ENCODE measurements at places on chromosomes 4 and X.

GRCh38 chrX:11464836-11465463 is 171.7 kb downstream of the AMELX start:
- DNase-seq = no peak

- DNase-seq = no peak
These were observed 2.5 kb downstream of the AKAP4 start for GRCh38 chrX:50198348-50198747.

DNA sequence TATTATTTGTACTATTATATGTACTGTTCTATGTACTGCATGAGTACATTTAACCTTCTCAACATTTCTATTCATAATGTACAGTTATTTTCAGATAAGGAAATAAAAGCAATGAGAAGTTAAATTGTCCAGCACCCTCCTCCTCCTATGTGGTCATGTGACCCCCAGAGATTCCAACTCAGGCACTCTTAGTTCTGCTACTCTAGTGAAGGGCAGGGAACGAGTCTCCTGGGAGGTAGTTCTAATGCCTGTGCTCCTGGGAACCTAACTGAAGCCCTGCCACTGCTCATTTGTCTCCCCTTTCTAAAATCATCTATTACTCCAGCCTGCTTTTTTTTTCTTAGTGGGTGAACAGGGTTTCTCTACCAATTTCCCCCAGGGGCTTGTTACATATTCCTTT is 105.9 kb upstream of the GPRIN3 start:
- DNase-seq = no peak

DNA sequence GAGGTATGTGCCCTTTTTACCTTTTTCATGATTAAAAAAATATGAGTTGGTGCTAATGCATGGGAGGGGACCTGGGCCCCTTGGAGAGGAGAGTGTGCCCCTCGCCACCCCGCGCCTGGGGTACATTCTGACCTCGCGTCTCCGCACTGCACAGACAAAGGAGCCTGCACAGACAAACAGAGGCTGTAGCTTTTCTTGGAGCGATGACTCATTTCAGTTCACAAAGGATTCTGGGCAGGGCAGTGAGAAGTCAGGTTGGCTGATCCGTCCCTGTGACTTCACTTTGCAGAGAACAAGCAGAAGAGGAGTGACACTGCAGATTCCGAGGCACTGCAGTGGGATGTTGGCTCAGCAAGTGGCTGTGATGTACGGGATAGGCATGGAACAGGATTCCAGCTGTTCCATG is 82.9 kb downstream of the STOX2 start:
- no peak for DNase-seq

DNA sequence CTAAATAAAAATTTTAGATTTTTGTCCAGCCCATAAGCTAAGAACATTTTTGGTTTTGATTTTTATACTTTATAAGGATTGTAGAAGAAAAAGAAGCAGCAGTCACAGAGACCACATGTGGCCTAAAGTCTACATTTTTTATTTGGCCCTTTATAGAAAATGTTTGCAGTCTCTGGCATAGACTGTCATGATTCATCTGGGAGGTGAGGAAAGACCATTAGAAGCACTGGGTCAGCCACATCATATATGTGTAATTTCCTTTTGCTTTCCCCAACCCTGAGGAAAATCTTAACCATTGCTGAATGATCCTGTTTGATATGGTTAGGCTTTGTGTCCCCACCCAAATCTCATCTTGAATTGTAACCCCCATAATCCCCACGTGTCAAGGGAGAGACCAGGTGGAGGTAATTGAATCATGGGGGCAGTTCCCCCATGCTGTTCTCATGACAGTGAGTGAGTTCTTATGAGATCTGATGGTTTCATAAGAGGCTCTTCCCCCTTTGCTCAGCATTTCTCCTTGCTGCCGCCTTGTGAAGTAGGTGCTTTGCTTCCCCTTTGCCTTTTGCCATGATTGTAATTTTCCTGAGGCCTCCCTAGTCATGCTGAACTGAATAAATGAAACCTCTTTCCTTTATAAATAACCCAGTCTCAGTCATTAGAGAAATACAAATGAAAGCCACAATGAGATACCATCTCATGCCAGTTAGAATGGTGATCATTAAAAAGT is 12.1 kb upstream of the COPS4 start:
- DNase-seq = no peak

DNA sequence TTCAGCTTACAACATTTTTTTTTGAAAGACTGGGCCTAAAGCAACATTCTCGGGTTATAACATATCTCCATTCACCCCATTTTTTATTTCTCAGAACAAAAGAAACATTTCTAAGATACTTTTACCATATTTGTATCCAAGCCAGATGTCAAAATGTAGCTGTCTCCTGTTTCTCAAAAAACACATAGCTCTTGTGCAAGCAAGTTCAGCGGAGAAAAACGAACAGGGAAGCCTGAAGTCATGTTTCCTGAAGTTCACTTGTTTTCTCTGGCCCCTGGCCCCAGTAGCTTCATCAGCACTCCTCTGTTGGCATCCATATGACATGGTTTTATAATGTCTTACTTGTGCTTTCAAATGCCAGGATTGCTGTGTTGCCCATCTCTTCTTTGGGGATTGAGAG is 218.2 kb downstream of the BANK1 start:
- no peak for DNase-seq

- no peak for DNase-seq
These were observed 144.2 kb upstream of the PCDH18 start for GRCh38 chr4:137676357-137676998.

GRCh38 chr4:83556816-83557215 is 20.9 kb downstream of the GPAT3 start:
- no peak for DNase-seq

- peak; percentile 44 for DNase-seq
These were observed 72.4 kb downstream of the COQ2 start for GRCh38 chr4:83212041-83212851.

GRCh38 chr4:120841580-120841979 is 80.9 kb downstream of the PRDM5 start:
- DNase-seq = no peak

DNA sequence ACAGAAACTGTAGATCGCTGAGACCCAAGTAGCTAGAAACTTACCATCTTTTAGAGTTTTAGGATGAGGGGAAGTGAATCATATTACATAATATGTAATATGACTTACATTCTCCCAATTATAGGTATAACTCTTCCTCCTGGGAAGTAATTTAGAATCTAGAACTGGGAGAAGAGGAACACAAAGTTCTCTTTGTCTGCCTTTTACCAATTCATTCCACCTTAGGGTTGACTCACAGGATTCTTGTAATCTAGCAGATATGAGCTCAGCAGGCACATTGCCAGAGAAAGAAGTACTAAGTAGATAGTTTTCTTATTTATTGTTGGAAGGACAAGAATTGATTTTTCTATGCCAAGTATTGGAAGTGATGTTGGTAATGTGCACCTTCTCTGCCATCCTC is 58.0 kb upstream of the CCSER1 start:
- no peak for DNase-seq

DNA sequence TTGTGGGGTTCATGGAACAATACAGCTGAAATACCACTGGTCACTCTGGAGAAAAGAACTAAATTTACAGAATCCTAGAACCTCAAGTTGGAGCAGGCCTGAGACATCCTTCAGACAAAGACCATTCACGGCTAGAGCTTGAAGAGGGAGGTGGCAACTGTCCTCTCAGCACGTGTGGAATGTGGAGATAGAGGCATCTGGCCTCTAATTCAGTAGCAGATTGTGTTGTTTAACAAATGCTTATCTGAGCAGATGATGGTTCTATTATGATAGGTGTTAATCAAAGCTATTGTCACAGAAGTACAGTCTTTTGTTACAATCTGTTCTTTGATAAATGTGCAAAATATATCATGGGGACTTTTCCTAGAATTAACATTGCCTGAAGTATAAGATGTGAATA is 121.7 kb upstream of the KCNIP4 start:
- no peak for DNase-seq

GRCh38 chr4:171719691-171720090 is 93.5 kb upstream of the GALNTL6 start:
- no peak for DNase-seq

DNA sequence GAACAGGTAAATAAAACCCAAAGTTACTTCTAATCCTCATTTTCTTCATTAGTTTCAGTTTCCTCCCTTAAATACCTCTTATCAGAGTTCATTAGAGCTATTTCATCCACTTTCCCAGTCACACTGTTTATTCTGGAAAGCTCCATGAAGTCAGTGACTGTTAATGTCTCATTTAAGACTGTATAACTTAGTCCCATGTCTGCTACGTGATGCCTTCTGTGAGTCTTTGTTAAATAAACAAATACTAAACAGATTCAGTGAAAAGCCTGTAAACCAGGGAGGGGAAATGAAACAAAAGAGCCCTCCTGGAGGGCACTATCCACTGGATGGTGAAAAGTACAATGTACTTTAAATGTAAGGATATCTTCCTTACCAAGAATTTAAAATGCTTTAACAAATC is 24.7 kb downstream of the ACE2 start:
- DNase-seq = no peak

DNA sequence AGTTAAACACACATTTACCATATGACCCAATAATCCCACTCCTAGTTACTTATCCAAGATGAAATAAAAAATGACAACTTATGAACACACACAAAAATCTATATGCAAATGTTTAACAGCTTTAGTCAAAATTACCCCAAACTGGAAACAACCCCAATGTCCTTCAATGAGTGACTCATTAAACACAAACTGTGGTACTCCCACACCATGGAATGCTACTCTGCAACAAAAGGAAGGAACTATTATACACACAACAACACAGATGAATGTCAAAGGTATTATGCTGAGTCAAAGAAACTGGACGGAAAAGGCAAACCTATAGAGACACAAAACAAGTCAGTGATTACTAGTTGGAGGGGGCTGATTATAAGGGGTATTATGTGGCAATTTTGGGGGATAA is 40.5 kb downstream of the MED14 start:
- no peak for DNase-seq

- DNase-seq = no peak
These were observed 123.5 kb upstream of the EMCN start for GRCh38 chr4:100641336-100641735.

DNA sequence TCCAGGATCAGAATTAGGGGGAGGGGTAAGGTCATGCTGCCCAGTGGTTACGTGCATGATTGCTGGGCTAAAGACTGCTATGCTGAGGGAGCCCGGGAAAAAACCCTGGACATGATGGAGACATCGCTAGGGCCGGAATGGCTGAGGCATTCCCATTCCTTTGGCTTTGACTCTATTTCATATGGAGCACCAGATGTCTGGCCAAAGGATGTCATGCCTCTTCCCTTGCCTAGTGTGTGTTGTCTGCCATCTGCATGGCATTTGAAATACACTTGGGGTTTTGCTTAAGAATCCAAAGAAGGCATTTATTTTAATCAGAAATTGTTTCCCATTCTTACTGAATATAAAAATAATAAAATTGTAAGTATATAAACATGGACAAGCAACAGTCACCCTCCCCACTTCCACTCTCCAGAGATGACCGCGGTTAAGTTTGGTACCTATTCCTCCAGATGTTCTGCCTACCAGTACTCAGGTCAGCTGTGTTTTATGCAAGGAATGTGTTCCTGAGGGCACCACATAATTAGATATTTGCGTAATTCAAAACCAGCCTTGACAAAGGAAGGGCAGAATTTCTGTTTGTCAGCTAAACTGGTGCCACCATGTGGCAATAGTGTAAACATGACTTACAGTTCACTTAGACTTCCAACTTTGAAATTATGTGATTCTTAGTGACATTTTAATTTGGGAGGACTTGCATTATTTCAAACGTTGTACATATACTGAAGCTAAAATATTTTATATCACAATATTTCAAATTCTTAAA is 105.9 kb downstream of the CT47B1 start:
- DNase-seq = no peak

GRCh38 chr4:156656896-156657295 is 314.7 kb downstream of the PDGFC start:
- no peak for DNase-seq

DNA sequence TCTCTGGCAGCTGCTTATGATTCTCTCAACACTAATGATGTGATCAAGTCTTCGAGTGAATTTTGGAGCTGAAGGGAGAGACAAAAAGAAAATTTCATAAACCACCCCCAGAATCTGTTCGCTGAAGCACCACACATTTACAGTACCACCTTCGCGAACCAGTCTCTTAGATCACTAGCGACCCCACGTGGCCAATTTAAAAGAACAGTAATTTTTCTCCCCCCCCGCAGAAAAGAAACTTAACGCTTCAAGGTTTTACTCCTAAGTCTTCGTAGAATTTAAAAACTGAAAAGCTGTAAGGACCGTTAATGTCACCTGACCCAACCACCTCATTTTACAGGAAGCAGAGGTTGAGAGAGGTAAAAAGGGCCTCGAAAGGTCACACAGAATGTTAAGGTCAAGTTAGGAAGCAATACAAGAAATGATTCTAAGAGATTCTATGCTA is 187.5 kb downstream of the QDPR start:
- peak; percentile 22 for DNase-seq

GRCh38 chr4:109444182-109444844 is 10.7 kb downstream of the SEC24B start:
- DNase-seq = no peak

DNA sequence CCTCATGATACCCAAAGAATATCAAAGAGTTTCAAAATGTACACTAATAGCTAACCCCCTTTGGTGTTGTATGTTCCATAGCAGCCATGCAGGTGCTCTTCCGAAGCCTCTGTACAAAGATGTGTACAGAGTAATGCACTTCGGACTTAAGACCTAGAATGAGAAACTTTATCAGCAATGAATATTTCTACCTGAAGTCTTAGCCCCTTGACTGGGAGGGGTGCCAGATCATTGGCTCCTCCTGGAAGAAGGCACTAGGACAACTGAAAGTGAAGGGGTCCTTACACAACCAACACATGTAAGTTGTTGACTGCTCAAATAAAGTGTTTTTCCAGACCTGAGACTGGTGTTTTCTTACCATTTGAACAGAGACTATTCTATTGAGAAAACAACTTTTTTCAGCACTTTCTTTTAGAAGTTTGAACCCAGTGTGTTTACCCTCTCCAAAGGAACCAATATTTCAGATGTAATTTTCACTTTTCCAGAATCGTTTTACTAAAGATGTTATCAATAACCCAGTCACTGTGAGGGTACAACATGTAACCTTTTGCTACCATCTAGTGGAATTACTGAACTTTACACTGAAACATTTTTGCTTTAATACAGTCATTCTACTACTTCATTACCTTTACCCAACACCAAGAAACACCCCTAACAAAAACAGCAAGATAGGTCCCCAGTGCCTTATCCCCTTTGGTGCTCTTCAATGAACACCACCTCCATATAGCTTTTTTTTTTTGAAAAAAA is 33.3 kb upstream of the PRDX4 start:
- DNase-seq = no peak

- no peak for DNase-seq
These were observed 2.9 kb downstream of the PDGFRA start for GRCh38 chr4:54231768-54232688.

Measured in CD4-positive, alpha-beta T cell (primary cell).